ENCODE measurements at places on chromosomes 1 and 21.

GRCh38 chr1:212454741-212455140 is 22.0 kb downstream of the NENF start:
- no peak for DNase-seq

- no peak for DNase-seq
These were observed 14.7 kb upstream of the SPRR5 start for GRCh38 chr1:152932170-152932811.

DNA sequence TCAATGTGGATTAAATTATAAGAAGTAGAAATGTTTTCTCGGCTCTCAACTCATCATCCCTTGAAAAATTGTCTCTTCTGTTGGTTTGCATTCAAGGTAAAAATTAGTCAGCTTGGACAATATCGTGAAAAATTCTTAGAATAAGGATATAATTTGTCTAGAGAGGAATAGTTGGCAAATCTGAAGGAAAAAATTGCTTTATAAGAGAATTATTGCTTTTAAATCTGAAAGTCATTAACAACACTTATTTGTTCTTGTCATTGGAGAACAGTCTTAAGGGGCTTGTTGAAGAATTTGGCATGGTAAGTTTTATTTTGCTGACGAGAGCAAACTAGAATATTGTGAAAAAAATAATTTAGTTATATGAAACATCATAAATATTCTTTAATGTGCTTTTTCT is 26.4 kb downstream of the ANGPTL1 start:
- no peak for DNase-seq

DNA sequence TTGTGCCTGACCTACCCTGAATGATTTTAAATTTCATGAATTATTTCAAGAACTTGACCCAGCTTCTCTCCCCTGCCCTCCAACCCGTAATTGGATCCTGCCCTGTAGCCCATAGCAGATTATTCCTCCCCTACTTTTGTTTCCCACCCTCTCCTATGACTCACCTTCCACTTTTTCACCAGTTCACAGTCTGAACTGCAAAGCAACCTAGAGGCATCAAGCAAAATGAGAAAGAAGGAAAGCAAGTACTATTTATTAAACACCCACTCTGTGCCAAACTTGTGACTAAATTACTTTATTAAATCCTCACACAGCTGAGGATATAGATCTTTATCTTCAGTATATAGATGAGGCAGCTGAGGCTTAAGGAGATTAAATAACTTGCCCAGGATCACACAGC is 20.7 kb upstream of the IKBKE start:
- DNase-seq, result no peak

- DNase-seq, result no peak
These were observed 19.2 kb downstream of the EBNA1BP2 start for GRCh38 chr1:43152866-43153265.

DNA sequence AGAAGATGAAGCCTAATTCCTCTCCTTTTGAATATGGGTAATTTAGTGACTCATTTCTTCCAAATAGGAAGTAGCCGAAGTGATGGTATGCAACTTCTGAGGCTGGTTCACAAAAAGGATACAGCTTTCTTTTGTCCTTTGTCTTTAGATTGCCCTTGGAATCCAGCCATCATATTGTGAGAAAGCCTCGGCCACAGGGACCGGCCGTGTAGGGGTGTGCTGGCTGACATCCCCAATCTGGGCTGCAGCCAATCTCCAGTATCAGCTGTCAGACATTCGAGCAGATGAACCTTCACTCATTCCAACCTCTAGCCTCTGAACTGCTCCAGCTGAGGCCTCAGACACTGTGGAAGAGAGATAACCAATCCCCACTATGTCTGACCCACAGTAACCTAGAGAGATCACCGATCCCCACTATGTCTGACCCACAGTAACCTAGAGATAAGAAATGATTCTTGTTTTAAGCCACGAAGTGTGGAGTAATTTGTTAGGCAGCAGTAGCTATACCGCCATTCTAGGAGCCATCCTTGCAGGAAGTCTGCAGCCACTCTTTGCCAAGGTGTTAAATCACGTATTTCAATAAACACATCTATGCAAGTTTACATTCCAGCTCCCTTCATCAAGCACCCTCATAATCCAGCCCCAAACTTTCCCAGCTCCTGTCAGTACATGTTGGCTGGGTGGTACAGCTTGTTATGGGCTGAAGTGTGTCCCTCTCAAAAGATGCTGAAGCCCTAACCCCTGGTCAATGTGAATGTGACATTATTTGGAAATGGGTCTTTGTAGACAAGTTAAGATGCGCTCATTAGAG is 2.9 kb upstream of the DIP2A start:
- DNase-seq, result no peak

DNA sequence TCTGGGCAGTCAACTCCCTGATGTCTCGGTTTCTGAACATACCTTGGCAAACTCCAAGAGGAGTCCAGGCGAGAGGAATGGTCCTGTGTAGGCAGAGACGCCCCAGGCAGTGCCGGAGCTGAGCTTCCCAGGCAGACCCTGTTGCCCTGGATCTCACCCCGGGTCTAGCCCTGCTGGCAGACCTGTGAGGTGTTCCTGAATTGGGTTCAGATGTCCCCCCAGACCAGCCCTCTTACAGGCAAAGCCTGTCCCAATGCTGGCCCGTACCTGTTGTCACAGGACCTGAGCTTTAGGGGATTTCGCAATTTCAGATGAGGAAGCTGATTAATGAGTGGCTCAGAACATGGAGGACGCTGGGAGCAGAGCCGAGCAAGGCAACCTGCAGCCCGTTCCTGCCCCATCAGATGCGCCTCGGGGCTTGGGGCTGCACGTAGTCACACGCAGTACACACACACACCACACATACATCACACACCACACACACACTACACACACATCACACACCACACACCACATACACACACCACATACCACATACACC is 38.5 kb upstream of the PDE9A start:
- DNase-seq, result peak; percentile 25

DNA sequence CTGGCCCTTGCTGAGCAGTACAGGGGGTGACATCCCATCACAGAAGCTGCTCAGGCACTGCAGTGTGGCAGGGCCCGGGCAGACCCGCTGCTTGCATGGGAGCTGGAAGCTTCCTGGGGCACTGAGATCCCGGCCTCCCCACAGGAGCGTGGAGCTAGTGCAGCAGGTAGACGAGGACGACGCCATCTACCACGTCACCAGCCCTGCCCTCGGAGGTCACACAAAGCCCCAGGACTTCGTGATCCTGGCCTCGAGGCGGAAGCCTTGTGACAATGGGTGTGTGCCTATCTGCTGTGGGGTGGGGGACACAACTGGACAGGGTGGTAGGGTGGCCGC is 16.4 kb downstream of the FAM151A start:
- DNase-seq, result no peak

GRCh38 chr1:25899792-25900191 is 6.4 kb downstream of the STMN1 start:
- no peak for DNase-seq

- no peak for DNase-seq
These were observed 86.1 kb upstream of the BMP8A start for GRCh38 chr1:39405358-39405757.

- no peak for DNase-seq
These were observed 48.3 kb upstream of the SLC22A15 start for GRCh38 chr1:115927971-115928370.

DNA sequence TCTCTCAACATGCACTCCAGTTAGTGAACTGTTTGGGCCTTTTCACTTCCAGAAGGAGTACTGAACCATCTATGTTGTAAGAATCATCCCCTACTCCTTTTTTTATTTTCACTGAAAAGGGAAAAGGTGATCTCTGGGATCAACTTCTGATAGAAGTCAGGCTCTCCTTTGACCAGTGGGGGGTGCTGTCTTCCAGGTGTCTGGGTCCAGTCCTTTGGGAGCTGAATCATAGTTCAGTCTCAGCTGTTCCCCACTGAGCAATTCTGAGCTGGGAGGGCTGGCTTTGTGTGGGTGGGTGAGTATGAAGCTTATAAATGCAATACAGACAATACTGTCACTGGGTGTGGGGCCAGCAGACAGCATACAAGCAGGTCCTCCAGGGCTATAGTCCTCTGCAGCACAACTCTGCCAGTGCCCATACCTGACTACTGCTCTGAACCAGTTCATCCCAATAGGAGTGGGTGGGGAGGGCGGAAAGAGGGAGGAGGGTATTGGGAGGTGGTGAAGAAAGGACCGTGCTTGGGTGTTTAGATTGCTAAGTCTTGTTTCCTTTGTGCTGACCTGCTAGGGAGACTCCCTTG is 12.5 kb upstream of the SARS1 start:
- DNase-seq, result peak; percentile 47

DNA sequence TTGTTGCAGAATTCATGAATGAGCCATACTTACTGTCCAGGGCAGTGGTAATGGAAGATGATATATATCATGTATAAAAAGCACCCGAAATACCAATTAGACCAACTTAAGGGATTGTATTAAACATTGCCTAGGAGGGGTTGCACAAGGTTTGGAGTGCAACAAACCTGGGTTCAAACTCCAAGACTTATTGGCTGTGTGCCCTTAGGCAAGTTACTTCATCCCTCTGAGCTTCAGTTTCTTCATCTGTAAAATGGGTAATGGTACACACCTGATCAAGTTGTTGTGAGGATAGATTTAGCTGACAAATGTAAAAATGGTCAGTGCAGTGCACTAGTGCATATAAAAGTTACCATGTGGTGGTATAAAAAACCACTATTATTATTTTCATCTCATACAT is 9.8 kb upstream of the PPP1R15B start:
- DNase-seq, result no peak

DNA sequence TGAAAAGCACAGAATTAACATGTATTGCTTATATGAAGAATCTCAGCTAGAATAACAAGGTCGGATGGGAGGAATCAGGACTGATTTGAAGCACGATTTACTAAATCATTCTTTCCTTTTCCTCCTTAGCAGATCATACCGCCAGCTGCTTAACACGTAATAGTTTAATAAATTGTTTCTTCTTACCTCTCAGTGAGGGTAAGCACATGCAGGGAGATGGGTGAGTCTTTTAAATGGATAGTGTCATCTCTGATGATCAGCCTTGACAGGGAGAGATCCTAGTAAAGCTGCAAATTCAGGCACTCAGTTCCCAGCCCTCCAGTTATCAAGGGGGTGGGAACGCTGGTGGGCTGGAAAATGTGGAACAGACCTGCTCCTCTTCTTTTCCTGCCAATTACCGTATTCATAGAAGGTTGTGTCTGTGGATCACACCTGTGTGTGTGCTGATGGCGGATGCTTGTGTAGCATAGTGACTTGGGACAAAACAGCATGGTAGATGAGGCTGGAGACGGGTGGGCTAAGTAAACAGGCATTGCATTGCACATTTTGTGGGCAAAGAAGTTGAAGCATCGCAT is 30.7 kb downstream of the NTPCR start:
- DNase-seq, result no peak

DNA sequence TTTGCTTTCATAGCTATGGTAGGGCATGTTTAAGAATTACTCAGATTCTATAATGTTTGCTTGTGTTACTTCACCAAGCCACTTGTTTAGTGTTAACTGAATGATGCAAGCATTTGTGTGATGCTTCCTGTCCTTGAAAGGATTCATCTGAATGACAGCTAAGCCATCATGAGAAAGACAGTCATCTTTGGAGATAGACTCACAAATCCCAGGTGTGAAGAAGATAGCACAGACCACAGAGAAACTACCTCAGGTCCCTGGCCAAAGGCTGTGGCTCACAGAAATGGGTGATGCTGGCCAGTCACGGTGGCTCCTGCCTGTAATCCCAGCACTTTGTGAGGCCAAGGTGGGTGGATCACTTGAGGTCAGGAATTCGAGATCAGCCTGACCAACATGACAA is 321.4 kb downstream of the DPYD start:
- DNase-seq, result no peak

DNA sequence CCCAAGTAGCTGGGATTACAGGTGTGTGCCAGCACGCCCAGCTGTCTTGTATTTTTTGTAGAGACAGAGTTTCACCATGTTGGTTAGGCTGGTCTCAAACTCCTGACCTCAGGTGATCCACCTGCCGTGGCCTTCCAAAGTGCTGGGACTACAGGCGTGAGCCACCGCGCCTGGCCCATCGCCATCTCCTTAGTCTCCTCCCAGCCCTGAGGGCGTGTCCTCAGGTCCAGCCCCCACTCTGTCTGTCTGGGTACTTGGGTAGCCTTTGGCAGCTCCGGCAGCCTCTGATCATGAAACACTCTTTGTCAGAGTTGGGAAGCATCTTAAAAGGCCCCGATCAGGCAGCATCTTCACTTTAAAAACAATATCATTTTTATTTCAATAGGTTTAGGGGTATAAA is 90.3 kb upstream of the DISP3 start:
- DNase-seq, result no peak

DNA sequence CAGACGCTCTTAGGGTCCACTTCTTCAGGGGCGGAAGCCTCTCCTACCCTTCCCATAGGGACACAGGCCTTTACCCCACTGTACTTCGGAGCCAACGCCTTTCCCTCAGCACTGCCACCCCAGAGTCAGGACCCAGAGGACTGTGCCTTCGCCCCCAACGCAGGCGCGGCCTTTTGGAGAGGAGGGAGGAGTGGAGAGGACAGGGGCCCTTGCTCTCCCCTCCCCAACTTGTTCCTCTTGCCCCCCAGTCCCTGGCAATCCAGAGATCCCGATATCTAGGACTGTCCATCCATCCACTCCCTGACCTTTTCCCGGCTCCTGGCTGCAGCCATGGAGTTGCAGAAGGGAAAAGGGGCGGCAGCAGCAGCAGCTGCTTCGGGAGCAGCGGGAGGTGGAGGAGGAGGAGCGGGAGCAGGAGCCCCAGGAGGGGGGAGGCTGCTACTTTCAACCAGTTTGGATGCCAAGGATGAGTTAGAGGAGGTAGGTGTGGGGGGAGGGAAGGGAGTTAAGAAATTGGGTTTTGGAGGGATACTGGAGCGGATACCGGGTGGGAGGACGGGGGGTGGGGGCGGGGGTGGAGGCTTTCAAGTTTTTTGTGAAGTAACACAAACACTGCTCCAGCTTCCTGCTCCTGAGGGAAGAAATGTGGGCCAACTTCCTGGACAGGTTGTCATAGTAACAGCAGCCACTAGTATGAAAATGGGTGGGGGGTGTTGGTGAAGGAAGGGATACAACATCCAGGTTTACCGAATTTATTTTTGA is 636 bp downstream of the INTS3 start:
- DNase-seq, result peak; percentile 18

DNA sequence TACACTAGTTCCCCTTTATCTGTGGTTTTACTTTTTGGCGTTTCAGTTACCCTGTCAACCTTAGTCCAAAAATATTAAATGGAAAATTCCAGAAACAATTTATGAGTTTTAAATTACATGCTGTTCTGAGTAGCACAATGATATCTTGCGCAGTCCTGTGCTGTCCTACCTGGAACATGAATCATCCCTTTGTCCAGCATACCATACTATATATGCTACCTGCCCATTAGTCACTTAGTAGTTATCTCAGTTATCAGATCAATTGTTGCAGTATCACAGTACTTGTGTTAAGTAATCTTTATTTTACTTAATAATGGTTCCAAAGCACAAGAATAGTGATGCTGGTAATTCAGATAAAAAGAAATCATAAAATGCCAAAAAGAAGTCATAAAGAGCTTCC is 52.7 kb downstream of the AGBL4 start:
- no peak for DNase-seq

Data from stimulated activated CD4-positive, alpha-beta T cell treated with anti-CD3 and anti-CD28 coated beads, Interleukin-1b, Interleukin-23, amount 100 ng/mL, for 4 hours (primary cell).